ENCODE measurements at places on chromosomes 2 and 18. TPM values are rescaled to one million over a fixed set of nuclear protein-coding genes. Genes with fewer than 3 reads are reported as not detected.
A peak's percentile ranks its signal among the peaks of the same experiment; 100 is the strongest.

- no peak for DNase-seq
Measured at GRCh38 chr2:32358111-32358482, 1.3 kb downstream of the BIRC6 start.

DNA sequence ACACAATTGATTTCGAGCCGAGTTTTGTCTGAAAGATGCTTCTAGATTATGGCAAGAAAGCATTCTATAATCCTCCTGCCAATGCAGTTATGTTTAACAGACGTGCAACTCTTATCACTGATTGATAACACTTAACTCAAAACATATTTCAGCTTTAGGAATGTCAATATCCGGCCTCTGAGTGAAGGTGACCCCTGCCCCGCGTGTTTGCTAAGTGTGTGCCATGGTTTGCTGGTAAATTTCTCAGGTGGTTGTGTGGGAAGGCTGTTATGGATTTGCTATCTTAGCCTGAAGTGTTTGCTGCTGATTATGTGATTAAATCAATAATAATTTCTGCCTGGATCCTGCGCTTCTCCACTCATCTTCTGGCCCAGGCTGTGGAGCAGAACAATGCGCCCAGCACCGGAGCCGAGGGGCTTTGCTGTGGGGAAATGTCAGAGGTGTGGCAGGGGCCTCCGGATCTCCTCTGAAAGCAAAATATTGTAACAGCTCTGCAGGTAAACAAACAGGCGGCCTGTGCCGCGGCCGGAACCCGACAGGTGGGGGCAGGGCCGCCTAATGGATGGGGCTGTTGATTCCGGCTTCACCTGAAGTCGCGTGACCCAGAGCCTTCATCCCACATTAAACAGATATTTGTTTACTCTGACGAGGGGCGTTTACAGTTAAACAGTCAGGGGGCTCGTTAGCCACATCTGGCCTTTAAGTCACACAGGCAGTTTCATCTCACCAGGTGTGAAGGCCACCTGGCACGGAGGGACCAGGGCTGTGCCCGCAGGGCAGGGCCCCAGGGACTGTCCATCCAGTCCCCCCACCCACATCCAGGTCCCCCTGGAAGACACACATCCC is 210.7 kb upstream of the SALL3 start:
- no peak for DNase-seq

DNA sequence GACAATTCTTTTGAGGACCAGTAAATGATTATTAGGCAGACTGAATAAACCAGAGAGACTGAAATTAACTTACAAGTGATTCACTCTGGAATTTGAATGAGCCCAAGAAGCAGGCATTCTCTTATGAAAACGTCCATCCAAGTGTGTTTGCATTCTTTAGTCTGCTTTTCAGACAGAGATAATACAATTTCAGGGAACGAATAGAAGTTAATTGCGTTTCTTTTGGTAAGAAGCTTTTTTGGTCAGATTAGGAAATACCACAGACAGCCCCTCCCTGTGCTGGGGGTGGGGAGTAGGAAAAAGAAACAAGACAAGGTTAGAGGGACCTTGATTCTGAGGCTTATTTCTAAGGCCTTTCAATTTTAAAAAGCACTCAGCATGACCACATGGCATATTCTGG is 874.4 kb downstream of the SUCLG1 start:
- DNase-seq: no peak

GRCh38 chr18:28086670-28087552 is 90.0 kb downstream of the CDH2 start:
- no peak for DNase-seq

UGT1A4 gene
- 7.0 TPM for total RNA-seq

CAVIN2 gene
- 6.7 TPM for total RNA-seq

GRCh38 chr2:71602581-71602980 is 149.2 kb downstream of the DYSF start:
- DNase-seq: peak; percentile 16

All from mucosa of descending colon (tissue), 3 donors.